Eye (tissue), 1 donor: ENCODE measurements at places on chromosomes 4 and X.

DNA sequence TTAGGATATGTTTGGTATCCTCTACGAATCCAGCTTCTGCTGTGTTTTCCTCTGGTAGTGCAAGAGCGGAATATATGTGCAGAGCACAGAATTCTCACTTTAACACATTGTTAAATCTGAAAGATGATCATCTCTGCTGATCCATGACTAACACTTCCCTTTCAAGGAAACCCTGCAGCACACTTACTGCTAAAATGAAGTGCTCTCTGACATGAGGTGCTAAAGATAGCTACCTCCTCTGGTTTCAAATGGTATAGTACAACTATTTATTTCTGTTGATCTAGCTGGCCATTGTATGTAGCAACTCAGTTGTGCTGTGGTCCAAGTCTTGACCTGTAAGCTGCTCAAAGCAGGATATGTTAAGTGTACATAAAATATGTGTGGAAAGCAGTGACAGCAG lies 162.4 kb upstream of the FMR1 start:
- DNase-seq: no peak

DNA sequence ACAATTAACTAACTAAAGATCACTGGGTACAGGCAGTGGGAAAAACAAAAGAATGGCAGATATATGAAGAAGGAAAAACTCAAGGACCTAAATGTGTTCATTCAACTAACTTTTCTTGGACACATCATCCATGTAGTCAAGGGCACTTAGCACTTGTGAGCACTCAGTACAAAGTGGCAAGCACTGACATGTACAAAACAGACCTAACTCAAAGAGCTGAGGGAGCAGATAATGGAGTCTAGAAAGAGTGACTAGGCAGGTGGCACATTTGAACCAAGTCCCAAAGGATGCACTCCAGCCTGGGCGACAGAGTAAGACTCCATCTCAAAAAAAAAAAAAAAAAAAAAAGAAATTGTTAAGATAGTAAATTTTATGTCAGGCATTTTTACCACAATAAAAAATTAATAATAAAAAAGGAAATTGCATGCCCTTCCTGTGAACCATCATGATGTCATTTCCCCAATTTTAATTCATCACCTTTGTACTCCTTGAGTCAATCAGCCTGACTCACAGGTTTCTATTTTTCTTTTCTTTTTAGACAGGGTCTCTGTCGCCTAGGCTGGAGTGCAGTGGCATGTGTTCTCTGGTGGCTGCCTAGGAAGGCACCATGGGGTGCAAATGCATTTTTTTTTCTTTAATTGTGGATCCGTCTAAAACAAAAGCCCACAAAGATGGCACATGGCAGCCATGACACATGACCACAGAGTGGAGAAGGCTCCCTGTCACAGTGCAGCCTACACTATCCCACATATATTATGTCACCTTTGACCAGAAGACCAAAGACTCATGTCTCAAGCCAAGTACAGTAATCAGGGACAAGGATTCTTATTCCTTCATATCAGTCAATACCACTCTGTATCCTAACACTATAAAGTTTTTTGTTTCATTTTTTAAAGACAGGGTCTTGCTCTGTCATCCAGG lies 91.9 kb downstream of the CHST7 start:
- DNase-seq: no peak

DNA sequence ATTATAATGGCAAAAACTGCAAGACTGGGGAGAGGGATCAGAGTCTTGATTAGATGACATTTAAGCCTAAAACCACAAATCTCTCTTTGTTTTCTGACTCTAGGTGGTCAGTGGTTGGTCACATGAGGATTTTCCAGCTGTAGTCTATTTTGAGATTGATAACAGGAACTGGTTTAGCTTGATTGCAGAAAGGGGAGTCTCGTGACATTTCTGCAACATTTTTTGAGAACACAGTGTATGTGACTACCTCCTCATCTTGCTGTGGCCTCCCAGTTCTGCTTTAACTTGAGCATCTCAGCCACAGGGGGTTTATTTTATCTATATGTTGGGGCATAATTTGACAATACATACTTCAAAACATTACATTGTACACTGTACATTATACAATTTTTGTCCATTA lies 726.4 kb upstream of the MAGEB2 start:
- DNase-seq: no peak

GRCh38 chr4:185317880-185318279 lies 77.8 kb downstream of the LRP2BP start:
- no peak for DNase-seq

GRCh38 chr4:26061248-26061986 lies 147.4 kb downstream of the SMIM20 start:
- DNase-seq: no peak

- no peak for DNase-seq
These were observed 67.2 kb downstream of the BLTP1 start for GRCh38 chr4:122219356-122219755.

DNA sequence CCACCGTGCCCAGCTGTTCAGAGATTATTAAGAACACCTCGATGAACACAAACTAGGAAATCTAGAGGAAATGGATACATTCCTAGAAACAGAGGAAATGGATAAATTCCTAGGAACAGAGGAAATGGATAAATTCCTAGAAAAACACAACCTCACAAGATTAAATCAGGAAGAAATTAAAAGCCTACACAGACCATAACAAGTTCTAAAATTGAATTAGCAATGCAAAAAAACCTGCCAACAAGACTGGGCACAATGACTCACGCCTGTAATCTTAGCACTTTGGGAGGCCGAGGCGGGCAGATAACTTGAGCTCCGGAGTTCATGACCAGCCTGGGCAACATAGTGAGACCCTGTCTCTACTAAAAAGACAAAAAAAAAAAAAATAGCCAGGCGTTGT lies 13.1 kb upstream of the IDS start:
- no peak for DNase-seq

DNA sequence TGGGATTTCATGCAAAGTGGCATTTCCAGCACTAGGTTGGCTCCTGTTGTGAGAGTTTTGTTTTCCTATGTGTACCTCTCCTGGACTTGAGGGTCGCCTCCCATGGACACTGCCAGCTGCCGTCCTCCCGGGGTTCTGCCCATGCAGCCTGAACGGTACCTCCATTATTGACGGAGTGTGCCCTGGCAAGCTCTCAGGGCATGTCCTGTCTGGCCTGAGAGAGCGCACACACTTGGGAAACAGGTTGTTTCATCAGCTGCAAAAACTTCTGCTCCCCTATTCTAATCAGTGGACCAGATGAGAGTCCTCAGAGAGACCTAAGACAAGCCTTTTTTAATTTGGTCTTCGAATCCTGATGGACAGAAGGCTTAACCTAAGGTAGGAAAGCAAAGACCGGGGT lies 56.6 kb upstream of the HOPX start:
- no peak for DNase-seq

- no peak for DNase-seq
These were observed 10.5 kb downstream of the SLC34A2 start for GRCh38 chr4:25666031-25666630.

- DNase-seq: no peak
These were observed 26.7 kb upstream of the GUCY1A1 start for GRCh38 chr4:155639704-155640523.

DNA sequence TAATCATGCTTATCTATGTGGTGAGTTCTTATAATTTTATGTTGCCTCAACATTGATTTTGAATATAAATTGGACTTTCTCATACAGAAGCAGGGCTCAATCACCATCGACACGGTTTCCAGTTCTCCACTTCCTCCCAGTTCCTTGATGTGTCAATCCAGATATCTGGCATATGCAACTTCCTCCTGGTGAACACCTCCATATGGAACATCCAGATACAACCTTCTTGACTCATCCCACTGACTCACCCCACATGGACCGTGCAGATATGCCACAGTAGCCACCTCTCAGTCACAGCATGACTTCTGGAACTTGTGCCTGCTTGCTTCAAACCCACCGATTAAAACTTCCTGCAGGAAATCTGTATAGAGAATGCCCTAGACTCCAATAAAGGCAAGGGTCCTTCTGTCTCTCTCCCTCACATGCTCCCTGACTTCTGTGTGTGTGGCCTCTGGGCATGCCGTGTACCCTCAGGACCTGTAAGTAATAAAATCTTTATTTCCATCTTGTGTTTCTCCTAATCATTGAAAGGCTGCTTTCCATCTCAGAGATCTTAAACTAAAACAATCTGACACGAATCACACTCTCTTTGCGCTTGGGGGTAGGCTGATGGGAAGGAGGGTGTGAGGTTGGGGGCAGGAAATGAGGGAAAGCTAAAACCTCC lies 67.0 kb downstream of the HTRA3 start:
- no peak for DNase-seq

DNA sequence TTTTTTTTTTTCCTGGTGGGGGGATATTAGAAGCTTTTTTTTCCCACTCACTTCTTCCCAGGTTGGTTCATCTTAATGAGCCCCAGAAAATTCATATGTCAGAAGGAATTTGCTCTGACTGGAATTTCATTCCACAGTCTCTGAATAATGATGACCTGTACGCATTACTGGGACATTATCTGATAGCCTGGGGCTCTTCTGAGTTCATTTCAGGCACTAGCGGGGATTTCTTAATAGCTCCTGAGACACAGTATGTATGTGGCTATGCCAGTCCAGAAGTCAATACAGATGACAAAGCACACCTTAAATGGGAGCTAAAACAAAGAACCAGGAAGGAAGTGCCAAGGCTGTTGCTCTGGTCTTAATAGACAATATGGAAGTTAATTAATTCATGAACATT lies 295.2 kb upstream of the IGFBP7 start:
- peak; percentile 67 for DNase-seq

DNA sequence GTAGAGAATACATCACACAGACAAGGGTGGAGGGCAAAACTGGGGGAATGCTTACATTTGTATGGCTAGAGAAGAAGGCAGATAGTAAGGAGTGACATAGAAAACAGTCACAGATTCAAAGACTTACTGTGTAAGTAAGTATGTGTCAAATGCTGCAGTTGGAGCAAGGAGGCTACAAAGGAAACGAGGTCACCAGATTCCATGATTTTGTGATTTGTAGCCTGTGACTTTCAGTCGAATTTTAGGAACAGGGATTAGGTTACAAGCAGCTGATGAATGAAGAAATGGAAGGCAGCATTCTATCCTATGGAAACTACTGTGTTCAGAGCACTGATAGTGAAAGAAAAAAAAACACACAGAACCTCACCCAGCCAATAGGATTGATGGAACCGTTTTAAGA lies 407.9 kb downstream of the IL15 start:
- DNase-seq: no peak

DNA sequence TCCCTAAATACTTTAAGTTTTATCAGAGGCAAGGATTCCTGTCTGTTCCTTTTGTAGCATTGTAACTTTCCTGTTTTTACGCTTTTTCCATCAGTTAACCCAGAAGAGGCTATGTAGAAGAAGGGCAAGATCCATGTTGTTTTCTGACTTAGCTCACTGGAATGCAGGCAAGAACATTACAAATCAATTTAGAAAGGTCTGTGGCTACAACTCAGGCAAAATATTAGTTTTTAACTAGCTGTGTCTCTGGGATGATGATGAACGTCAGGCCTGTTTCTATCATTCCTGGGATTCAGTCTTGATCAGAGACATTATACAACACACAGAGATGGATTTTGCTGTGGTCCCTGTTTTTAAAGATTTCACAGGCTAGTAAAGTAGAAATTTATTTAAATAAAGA lies 813.0 kb upstream of the POU3F4 start:
- no peak for DNase-seq

DNA sequence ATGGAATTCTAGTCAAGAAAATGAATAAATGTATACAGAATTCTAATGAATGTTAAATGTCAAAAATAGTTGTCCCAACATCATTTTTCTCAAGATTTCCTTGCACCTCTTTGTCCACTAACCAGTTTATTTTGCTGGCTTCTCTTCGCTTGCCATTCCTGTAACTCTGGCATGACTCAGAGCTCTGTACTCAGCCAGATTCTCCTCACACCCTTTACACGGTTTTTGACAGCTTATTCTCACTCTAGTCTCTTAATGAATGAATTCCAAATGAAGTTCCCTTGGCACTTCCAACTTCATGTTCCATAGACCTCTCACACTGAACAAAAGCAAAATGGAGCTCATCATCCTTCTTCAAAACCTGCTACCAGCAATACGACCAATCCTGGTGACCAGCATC lies 419.3 kb upstream of the SLIT2 start:
- no peak for DNase-seq

DNA sequence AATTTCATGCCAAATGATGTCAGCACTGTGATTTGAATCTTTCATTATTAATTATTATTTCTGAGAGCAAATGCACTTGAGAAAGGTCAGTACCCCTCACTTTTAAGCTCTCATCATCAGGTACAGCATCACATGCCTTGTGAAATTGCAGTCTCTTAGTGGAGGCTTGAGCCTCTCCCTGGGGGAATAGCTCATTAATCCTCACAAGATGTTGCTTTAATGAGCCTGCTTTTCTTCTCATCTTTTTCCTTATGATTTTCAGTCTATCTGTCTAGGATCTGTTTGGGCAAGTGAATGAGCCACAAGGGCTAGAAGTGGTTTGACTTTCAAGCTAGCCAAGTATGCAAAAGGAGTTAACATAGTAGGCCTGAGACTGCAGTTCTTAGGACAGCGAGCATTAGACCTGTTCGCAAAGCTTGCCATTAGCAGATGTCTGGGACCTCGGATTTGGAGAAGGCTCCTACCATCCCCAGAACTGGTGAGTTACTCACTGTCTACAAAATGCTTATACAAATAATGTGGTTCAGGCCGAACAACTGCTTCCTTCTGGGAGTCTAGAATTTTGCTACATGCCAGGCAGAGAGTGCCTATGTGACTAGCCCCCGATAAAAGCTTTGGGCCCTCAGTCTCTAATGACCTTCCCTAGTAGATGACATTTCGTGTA lies 174.5 kb downstream of the IL15 start:
- peak; percentile 9 for DNase-seq
